SK-N-DZ (cell line): ENCODE measurements at places on chromosomes 7 and 10.
A peak's percentile ranks its signal among the peaks of the same experiment; 100 is the strongest.

- no peak for DNase-seq
Observed at GRCh38 chr7:120949393-120949911, 1.1 kb upstream of the ING3 start.

- no peak for DNase-seq
Observed at GRCh38 chr7:87056346-87056745, 3.1 kb downstream of the ELAPOR2 start.

- no peak for DNase-seq
Observed at GRCh38 chr10:9254353-9254752, 1199.9 kb downstream of the GATA3 start.

DNA sequence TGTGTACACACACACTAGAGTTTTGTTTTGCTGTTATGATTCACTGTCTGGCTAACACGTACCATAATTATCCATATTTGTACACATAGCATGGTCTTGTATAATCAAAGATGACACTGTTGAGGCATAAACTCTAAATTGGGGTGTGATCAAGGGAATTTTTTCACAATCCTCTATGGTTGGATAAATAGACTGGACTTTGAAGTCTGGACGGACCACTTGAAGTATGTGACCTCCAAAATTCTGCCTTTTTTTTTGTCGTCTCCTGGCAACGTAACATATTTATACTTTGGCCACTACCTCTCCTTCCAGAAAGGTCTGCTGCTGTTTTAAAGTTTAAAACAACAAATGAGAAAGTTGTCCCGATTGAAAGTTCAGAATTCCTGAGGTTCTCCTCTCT lies 193.4 kb downstream of the CACNB2 start:
- DNase-seq = no peak

DNA sequence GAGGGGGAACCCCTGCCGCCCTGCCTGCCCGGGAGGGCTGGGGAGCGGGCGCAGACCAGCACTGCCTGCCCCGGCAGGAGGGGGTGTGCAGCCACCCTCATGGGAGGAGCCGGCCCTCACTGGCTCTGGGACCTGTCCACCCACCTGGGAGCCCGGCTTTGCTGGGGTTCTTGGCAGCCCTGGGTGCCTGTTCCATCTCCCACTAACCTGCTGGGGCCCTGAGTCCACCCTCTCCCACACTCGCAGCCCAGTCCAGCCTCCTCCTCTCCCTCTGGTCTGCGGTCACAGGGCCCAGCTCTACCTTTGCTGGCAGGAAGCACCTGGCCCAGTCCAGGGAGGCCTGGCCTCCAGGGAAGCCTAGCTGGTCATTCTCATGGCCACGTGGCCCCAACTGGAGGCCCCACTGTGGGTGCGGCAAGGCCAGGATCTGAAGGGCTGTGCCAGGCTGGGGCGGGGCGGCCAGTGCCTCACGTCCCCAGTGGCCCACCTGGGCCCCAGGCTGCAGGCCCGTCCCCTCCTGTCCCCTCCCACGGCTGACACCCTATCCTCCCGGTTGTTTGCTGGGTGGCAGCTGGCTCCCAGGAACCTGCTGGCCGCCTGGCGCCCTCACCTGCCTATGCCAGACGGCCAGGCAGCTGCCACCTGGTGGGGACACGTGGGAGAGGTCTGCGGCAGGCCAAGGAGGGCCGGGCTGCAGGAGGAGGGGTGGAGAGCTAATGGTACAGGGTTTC lies at the start of gene TMEM184A:
TSS of gene TMEM184A (minus strand) at position 393 of the 731 bp plus-strand sequence. CDS start 721 bp downstream, outside the sequence.
- DNase-seq = peak; percentile 66

- DNase-seq = no peak
Observed at GRCh38 chr7:17830206-17830605, 110.1 kb downstream of the SNX13 start.

- DNase-seq = peak; percentile 51
Observed at GRCh38 chr10:132392811-132393694, 3.9 kb upstream of the PWWP2B start.

- DNase-seq = peak; percentile 81
Observed at GRCh38 chr7:74092321-74092963, 8.8 kb downstream of the LIMK1 start.

- no peak for DNase-seq
Observed at GRCh38 chr10:50388181-50388580, 136.9 kb upstream of the ASAH2 start.

DNA sequence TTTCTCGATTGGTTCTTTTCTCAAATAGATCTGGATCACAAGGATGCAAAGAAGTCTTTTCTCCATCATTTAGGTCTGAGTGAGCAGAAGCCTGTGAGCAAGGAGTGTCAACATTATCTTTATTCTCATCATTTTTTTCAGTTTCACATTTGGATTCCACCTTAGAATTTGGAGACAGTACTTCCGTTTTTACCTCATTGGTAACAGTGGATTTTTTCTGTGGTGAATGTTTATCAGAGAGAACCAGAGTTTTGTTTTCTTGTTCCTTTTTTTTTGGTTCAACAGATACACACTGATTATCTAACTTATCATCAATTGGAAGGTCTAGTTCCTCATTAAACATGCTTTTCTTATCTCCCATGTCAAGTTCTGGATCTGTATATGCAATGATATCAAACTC lies 151.3 kb downstream of the GALNT11 start:
- DNase-seq = no peak

GRCh38 chr7:27175626-27176523 lies 1.8 kb upstream of the HOXA10 start:
- no peak for DNase-seq

- no peak for DNase-seq
Observed at GRCh38 chr10:103480521-103480920, 1.5 kb upstream of the CALHM3 start.

- DNase-seq = no peak
Observed at GRCh38 chr10:114131094-114131493, 42.9 kb downstream of the CCDC186 start.

GRCh38 chr10:125034675-125035074 lies 92.8 kb downstream of the ZRANB1 start:
- DNase-seq = no peak
